ENCODE measurements at places on chromosomes 3 and 15.

DNA sequence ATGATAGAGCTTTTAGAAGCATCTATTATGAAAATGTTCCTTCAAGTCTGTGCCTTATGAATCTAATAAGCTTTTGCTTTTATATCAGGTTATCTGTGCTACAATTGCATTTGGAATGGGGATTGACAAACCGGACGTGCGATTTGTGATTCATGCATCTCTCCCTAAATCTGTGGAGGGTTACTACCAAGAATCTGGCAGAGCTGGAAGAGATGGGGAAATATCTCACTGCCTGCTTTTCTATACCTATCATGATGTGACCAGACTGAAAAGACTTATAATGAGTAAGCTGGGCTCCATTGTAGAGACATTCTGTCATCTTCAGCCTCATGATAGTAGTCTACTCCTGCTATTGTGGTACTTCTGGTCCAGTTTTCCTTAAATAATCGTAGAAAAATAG, 73.4 kb downstream of the BLM start:
- no peak for DNase-seq

DNA sequence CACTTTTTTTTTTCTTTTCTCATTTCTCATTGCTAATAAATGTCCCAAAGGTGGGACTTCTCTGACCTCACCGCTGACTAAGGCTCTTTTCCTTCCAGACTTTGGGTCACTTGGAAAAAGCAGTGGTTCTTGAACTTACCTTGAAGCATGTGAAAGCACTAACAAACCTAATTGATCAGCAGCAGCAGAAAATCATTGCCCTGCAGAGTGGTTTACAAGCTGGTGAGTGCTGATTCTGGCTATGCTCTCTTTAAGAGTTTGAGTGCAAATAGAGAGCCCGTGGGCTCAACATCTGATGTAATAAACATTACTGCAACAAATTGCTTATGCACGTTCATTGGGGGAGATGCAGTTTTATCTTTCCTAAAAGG, 2.0 kb downstream of the BHLHE40 start:
- no peak for DNase-seq

- DNase-seq: peak; percentile 6
Observed at GRCh38 chr3:143726727-143727126, 121.5 kb downstream of the SLC9A9 start.

- no peak for DNase-seq
Observed at GRCh38 chr3:14379843-14380242, 22.6 kb upstream of the SLC6A6 start.

DNA sequence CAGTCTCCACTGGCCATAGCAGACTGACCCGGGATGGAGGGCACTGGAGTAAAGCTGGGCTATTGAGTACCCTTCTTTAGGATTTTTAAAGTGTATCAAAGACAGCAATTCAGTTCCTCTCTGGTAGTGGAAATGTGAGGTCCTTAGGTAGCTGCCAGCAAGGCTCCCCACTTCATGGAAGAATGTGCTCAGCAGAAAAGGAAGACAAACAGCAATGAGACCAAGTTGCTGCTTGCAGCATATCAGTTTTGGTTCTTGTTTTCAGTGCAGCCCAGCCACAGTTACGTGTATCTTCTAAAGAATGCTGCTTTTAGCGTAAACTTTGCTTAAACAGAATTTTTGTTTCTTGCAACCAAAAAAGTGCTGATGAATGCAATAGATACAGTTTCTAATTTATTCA, 374.0 kb upstream of the CBLB start:
- DNase-seq: no peak

- DNase-seq: no peak
Observed at GRCh38 chr15:51672155-51672687, 9.1 kb upstream of the SCG3 start.

GRCh38 chr3:108719178-108719806, 37.9 kb downstream of the RETNLB start:
- DNase-seq: no peak

GRCh38 chr3:104108522-104108921, 1258.2 kb upstream of the ALCAM start:
- no peak for DNase-seq

DNA sequence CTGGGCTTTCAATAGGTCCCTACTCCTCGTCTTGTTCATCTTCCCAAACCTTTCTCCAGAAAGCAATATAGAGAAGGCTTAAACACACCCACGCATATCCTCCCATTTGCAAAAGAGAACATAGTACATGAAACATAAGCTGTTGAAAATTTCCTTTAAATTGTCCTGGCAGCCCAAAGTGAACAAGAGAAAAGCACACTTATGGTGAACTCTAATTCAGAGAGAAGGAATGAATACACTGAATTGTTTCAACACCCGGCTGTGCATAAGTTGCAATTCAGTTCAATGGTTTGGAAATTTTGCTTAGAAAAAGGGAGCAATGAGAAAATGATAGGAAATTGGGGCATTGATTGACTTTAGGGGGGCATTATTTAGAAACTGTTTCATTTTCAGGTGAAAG, 202.6 kb downstream of the TIGIT start:
- DNase-seq: no peak

- DNase-seq: peak; percentile 85
Observed at GRCh38 chr3:42651248-42652091, 2.0 kb upstream of the ZBTB47 start.

- DNase-seq: no peak
Observed at GRCh38 chr3:19002606-19003005, 145.7 kb upstream of the KCNH8 start.

DNA sequence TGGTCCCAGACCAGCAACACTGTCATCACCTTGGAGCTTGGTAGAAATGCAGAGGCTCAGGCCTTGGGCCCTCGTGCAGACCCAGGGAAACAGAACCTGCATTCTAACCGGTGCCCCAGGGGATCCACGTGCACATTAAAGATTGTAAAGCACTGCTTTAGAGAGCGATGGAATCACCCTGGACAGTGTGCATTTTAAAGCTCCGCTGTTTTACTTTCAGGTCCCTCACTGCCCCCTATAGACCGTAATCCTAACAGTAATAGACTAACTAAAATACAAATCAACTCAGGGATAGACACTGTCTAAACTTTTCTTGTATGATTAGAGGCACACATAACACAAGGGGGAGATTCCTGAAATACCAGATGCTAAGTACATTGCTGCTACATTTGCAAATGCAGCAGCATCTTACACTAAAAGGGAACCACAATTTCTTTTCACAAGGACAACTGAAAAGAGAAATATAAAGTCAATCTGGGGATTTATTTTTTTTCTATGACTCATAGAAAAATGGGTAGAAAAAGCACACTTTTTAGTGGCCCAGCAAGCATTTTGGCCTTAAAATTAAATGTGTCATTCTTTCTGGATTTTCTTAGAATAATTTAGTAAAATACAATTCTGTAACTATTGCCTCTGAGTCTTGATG, 10.5 kb upstream of the SH3GL3 start:
- DNase-seq: peak; percentile 71

DNA sequence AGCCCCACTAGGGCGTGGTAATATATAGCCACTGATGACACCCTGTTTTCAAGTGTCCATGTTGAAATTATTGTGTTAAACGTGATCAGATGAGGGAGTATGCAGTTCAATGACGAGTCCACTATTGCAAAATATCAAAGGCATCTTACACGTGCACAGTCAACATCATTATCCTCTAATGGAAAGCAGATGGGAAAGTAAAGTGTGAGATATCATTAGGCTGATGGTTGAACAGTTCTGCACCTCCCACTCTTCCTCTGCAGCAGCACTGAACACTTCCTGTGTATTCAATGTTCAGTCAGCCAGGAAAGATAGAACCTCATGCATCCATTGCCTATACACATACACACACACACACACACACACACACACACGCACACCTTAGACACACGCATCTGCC, 431.8 kb upstream of the CCDC54 start:
- no peak for DNase-seq

GRCh38 chr3:48702320-48702920, 14.6 kb downstream of the IP6K2 start:
- DNase-seq: no peak

DNA sequence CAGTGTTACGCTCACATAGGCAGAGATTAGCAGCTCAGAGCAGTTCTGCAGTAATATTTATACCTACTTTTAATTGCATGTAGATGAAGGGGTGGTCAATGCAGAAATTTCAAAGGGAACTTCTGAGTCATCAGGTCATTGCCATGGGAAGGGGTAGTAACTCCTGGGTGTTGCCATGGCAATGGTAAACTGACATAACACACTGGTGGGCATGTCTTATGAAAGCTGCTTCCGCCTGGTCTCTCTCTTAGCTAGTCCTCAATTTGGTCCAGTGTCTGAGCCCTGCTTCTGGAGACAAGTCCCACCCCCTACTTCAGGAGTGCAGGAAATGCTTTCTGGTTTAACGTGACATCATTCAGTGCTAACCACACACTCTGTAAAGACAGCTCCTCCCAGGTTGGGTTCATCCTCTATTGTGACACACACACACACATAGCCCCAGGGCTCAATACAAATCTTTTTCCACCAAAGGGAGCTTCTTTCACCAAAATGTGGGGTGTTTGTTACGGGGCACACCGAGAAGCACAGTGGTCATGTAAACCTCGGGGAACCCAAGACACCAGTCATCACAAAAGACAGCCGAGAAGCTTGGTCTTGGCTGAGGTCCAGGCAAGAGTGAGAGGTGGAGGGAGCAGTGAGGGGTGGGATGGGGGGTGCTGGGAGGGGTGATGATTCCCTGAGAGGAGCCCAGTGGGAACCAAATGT, 74.5 kb downstream of the TLE3 start:
- peak; percentile 85 for DNase-seq

- DNase-seq: no peak
Observed at GRCh38 chr3:8669019-8669418, 24.4 kb upstream of the SSUH2 start.

GRCh38 chr15:84731774-84732173, 15.8 kb upstream of the SEC11A start:
- DNase-seq: no peak

GRCh38 chr15:94412979-94413746, 181.8 kb downstream of the MCTP2 start:
- DNase-seq: no peak

DNA sequence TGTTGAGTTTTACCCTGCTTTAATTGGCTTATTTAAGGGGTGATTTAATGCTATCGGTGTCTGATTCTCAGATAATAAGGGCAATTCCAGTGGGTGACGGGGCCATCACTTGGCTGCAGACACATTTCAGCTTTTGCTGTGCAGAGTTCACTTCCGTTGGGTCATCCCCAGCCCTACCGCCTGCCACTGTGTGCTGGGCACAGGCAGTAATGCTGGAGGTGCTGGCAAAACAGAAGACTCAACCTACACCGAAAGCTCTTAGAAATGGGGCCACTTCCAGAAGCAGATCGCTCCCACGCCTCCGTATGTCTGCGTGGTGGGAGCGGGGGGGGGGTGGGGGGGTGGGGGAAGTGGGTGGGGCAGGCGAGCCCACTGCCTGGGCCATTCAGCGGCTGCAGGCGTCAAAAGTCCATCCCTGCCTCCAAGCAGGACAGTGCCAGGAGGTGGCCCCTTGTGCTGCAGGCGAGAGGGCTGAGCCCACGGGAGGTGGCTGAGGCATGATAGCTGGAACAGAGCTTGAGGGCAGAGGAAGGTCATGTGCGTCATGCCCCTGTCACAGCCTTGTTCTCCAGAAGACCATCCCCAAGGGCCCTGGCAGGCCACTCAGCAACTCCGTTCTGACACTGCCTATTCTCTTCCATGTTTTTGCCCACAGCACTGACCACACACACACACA, 128.3 kb downstream of the ATP10A start:
- no peak for DNase-seq

DNA sequence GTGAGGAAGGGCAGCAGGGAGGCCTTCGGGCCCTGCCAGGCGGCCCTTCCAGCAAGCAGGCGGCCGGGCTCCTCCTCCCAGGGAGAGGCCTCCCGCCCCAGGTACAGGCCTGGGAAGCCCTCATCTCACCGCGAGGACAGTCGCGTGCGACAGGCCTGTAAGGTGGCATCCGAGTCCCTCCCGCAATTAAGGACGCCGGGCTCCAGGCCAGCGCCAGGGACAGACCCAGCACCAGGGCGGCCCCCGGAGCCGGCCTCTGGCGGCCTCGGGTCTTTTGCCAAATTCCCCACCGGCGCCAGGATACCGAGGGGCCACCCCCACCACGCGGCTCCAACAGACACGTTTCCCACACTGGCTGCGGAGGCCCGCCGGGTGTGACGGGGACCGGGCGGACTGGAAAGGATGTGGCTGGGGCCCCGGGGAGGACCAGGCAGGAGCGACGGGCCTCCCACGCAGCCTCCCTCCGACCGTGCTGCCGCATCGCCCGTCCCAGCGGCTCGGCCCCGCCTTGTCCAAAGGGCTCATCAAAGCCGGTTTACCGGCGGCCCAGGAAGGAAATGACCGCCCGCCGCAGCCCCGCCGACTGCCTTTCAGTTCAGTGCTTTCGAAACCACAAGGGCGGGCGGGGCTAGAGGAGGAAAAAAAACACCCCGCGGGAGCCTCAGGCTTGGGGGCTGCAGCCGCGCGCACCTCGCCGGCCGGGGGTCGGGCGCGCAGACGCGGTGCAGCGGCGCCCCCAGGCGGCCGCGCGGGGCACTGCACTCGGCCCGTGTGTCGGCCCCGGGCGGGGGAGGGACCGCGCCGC, 11.3 kb downstream of the XXYLT1 start:
- DNase-seq: peak; percentile 93

DNA sequence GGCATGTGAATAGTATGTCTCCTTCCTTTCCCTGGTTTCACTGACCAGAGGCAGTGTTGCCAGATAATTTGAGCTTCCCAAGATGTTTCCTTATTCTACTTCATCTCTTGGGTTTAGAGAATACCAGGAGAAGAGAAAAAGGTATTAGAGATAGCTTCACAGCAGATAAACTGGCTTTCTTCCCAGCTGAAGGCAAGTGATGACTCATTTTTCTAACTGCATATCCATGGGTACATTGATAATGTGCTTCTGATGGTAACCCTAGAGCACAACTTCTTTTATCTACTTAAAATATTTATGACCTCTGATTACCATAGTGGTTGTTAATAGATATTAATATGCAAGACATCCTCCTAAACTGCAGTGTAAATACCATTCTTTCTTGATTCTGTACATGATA, 34.6 kb upstream of the CMTM8 start:
- peak; percentile 17 for DNase-seq

GRCh38 chr15:68620721-68621527, 42.1 kb downstream of the CORO2B start:
- DNase-seq: peak; percentile 93

GRCh38 chr3:72224804-72225509, 440.0 kb upstream of the PROK2 start:
- DNase-seq: no peak

DNA sequence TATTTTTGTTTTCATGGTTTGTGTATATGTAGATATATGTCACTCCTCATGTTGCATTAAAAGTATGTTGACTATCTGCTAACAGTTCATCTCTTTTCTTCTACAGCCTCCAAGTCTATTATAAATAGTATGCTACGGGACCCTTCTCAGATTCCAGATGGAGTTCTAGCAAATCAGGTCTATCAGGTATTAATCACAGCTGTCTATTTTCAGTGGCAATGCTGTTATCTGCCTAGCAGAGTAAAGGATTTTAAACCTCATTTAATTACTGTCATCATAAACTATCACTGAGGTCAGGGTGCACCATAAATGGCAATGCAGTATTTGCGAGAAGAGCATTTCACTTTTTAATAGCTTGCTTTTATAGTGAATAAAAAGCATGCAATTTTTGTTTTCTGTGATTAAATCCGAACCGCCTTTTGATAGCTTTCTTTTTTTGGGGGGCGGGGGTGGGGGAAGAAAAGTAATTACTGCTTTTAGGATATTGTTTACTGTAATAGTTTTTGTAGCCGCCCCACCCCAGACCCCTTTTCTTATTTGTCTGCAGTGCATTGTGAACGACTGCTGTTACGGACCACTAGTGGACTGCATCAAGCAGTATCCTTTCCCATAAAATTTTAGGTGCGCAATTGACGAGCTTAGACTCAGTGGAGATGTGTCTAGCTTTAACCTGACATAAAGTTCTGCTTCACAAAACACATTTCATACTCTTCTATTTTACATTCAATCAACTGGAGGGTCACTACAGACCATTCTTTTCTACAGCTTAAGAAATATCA, 112.3 kb downstream of the CDIN1 start:
- no peak for DNase-seq
